Endothelial cell of coronary artery (primary cell): ENCODE measurements at places on chromosomes 3 and 15. TPM values are rescaled to one million over a fixed set of nuclear protein-coding genes. Genes with fewer than 3 reads are reported as not detected.

The UNC13C gene
- total RNA-seq: not detected in 2 replicates

The HESX1 gene
- total RNA-seq: 0.18 and 0.19 TPM in 2 replicates

The TCF12 gene
- 62.6 and 85.0 TPM in 2 replicates for total RNA-seq

The SMCO1 gene
- total RNA-seq: not detected in 2 replicates

The DUOX1 gene
- total RNA-seq: not detected in 2 replicates

The TM6SF1 gene
- total RNA-seq: 31.8 and 44.3 TPM in 2 replicates

The PLCH1 gene
- total RNA-seq: 0.09 TPM in 1 of 2 replicates, not detected in the other

The EEF1AKMT4 gene
- total RNA-seq: 3.6 and 4.9 TPM in 2 replicates

The PKM gene
- 1,065 and 1,721 TPM in 2 replicates for total RNA-seq

The PLAAT1 gene
- 0.45 TPM in 1 of 2 replicates, not detected in the other for total RNA-seq

The GHRL gene
- 0.09 TPM in 1 of 2 replicates, not detected in the other for total RNA-seq

The EBLN2 gene
- total RNA-seq: 4.4 and 7.2 TPM in 2 replicates

The CDHR4 gene
- not detected in 2 replicates for total RNA-seq

The CCR9 gene
- not detected in 2 replicates for total RNA-seq

The SLC6A1 gene
- total RNA-seq: 0.19 TPM in 1 of 2 replicates, not detected in the other

The AADACL2 gene
- total RNA-seq: not detected in 2 replicates

The A4GNT gene
- not detected in 2 replicates for total RNA-seq

The P2RY14 gene
- not detected in 2 replicates for total RNA-seq

The FILIP1L gene
- total RNA-seq: 20.0 and 47.9 TPM in 2 replicates

The CLDN1 gene
- 0.09 and 0.47 TPM in 2 replicates for total RNA-seq

The IL17RB gene
- total RNA-seq: not detected in 2 replicates

The SNTN gene
- total RNA-seq: not detected in 2 replicates

The ZBED2 gene
- total RNA-seq: under 0.01 and 0.09 TPM in 2 replicates

The ARPP21 gene
- total RNA-seq: 0.18 TPM in 1 of 2 replicates, not detected in the other

The GABRR3 gene
- total RNA-seq: not detected in 2 replicates

The GOLIM4 gene
- 56.9 and 64.0 TPM in 2 replicates for total RNA-seq

The TUSC7 gene
- not detected in 2 replicates for total RNA-seq

The EFCC1 gene
- total RNA-seq: 0.18 and 0.19 TPM in 2 replicates

The VIPR1 gene
- total RNA-seq: 0.36 and 1.8 TPM in 2 replicates

The TRPC1 gene
- 8.5 and 18.6 TPM in 2 replicates for total RNA-seq

The SLC12A8 gene
- total RNA-seq: 0.09 and 2.7 TPM in 2 replicates

The STAB1 gene
- total RNA-seq: 218 and 278 TPM in 2 replicates

The CD96 gene
- total RNA-seq: not detected in 2 replicates

The NSMCE3 gene
- total RNA-seq: 5.4 and 6.0 TPM in 2 replicates

The ZNF501 gene
- 4.7 and 7.8 TPM in 2 replicates for total RNA-seq

The CAPN3 gene
- total RNA-seq: 0.28 and 0.36 TPM in 2 replicates

The CLEC3B gene
- total RNA-seq: 0.72 and 2.6 TPM in 2 replicates
